M059J (cell line): ENCODE measurements at places on chromosomes 6 and 20. TPM values are rescaled to one million over a fixed set of nuclear protein-coding genes. Genes with fewer than 3 reads are reported as not detected.

- DNase-seq: no peak
These were observed 254.3 kb upstream of the FOXQ1 start for GRCh38 chr6:1057490-1058135.

The ID4 gene
- 5.2 and 8.5 TPM in 2 replicates for total RNA-seq

The CLPSL1 gene
- total RNA-seq: not detected in 2 replicates

The ZC2HC1B gene
- total RNA-seq: not detected in 2 replicates

The RAB22A gene
- 19.5 and 25.5 TPM in 2 replicates for total RNA-seq

GRCh38 chr6:75643173-75643572 lies 41.5 kb downstream of the SENP6 start:
- DNase-seq: no peak

The MCHR2 gene
- total RNA-seq: 0.15 TPM in 1 of 2 replicates, not detected in the other

GRCh38 chr20:23241416-23241815 lies 109.2 kb upstream of the NXT1 start:
- no peak for DNase-seq

The ALDH8A1 gene
- not detected in 2 replicates for total RNA-seq

GRCh38 chr6:136280032-136280609 lies 9.5 kb downstream of the BCLAF1 start:
- DNase-seq: no peak

The ANKRD6 gene
- 0.57 and 3.6 TPM in 2 replicates for total RNA-seq

- peak; percentile 65 for DNase-seq
These were observed 13.1 kb downstream of the BTNL2 start for GRCh38 chr6:32393665-32394420.

DNA sequence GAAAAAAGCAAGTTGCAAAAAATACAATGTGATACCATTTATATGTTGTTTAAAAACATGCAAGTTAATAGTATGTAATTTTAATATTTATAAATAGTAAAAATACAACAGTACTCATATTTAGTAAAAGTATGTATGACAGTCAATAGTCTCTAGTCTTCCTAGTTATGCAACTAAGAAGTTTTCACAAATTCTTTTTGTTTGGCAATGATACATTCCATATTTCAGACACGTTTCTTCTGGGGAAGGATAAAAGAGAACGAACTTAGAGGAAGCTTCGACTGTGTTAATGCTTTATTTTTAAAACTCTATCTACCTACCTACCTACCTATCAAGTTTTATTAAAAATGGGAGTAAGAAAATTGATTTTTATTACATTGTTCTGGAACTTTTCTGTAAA lies 77.7 kb downstream of the UBE3D start:
- DNase-seq: no peak

- no peak for DNase-seq
These were observed 192.3 kb upstream of the THBS2 start for GRCh38 chr6:169445661-169446581.

DNA sequence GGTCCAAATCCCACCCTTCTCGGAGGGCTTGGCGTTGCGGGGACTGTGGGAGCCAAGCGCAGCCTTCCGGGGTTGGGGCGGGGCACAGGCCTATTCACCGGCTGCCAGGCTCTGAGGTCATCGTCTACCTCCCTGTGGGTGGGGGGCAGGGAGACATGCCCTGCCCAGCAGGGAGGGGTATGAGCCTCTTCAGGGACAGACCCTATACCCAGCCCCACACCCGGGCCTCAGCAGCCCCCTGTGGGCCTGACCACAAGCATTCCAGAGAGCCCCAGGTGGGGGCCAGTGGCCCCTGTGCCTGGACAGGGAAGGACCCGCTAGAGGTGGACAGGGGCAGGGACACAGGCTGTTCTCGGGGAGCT lies 11.6 kb downstream of the LAMA5 start:
- no peak for DNase-seq

- DNase-seq: peak; percentile 69
These were observed 22.6 kb upstream of the HLA-DQB2 start for GRCh38 chr6:32785781-32786533.

GRCh38 chr6:139376017-139376330 lies 1.5 kb upstream of the CITED2 start:
- peak; percentile 67 for DNase-seq

DNA sequence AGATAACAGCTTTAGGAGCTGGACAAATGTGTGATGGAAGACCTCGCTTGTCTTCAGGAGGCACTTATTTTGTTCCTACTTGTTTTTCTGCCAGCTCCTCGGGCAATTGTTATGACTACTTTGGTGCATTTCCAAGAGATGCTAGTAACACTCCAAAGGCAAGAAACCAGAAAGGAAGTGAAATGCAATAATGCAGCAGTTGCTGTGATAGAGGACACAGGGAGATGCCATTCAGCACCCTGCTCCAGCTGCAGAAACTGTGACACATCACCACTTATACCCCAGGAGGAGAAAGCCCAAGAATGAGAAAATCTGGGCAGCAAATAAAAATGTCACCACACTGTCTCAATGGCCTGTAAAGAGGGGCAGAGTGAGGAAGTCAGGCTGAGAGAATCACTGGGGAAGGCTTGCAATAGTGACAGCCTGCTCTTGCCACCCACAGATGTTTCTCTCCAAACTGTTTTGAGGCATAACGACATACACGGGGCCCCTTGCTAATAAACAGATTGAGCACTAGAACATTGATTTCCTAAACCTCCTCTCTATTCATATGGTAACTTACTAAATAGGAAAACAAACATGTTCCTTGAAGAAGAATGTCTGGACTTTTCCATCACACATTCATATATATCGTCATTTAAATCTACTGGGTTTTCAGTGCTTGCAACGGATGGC lies 231.0 kb upstream of the PRND start:
- peak; percentile 93 for DNase-seq

GRCh38 chr6:116424001-116424400 lies 37.2 kb upstream of the CALHM6 start:
- DNase-seq: peak; percentile 46

DNA sequence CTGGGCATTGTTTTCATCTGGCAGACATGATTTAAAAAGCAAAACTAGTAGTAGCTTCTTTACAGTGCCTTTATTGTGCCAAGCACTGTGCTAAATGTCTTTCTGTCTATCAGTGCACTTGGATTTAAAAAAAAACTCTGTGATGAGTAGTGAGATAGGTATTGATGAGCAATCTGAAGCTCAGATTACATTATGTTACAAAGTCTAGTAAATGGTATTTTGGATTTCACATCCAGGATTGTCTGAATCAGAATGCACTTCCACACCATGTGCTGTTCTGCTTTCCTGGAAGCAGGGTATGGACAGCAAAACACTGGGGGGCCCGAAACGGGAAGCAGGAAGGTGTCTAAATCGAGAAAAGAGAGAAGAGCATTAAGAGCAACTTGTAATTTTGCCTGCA lies 103.4 kb upstream of the CCN2 start:
- peak; percentile 65 for DNase-seq

The OR2B6 gene
- 0.15 and 0.27 TPM in 2 replicates for total RNA-seq

The ABHD16B gene
- not detected in 2 replicates for total RNA-seq
